ENCODE measurements at places on chromosomes 3 and 15. TPM values are rescaled to one million over a fixed set of nuclear protein-coding genes. Genes with fewer than 3 reads are reported as not detected.

EPHB3 gene
- total RNA-seq, result not detected

SPINK8 gene
- not detected for total RNA-seq

KNG1 gene
- total RNA-seq, result 0.28 TPM

MNS1 gene
- 0.30 TPM for total RNA-seq

HTR3E gene
- total RNA-seq, result not detected

LRRC49 gene
- total RNA-seq, result not detected

OXTR gene
- total RNA-seq, result 0.25 TPM

CCR3 gene
- total RNA-seq, result not detected

CHST13 gene
- not detected for total RNA-seq

CKMT1B gene
- total RNA-seq, result not detected

SLC28A2 gene
- not detected for total RNA-seq

ANKDD1A gene
- 1.4 TPM for total RNA-seq

PRC1 gene
- total RNA-seq, result 14.4 TPM

CHMP2B gene
- total RNA-seq, result 38.1 TPM

ARL8B gene
- total RNA-seq, result 72.1 TPM

SV2B gene
- total RNA-seq, result 0.03 TPM

TYRO3 gene
- total RNA-seq, result 2.3 TPM

ABHD2 gene
- total RNA-seq, result 48.9 TPM

CEP19 gene
- total RNA-seq, result 3.6 TPM

PEX5L gene
- total RNA-seq, result 0.30 TPM

TRA2B gene
- total RNA-seq, result 348 TPM

DUSP7 gene
- total RNA-seq, result 33.4 TPM

SCG5 gene
- total RNA-seq, result 0.42 TPM

ITGA11 gene
- total RNA-seq, result 0.21 TPM

LYZL4 gene
- total RNA-seq, result not detected

GPX1 gene
- 152 TPM for total RNA-seq

GPR160 gene
- 2.5 TPM for total RNA-seq

GOLGA8R gene
- 0.28 TPM for total RNA-seq

LRRK1 gene
- 1.6 TPM for total RNA-seq

GATA2 gene
- total RNA-seq, result 2.3 TPM

CFAP100 gene
- not detected for total RNA-seq

SERPINI2 gene
- total RNA-seq, result not detected

CNTN3 gene
- total RNA-seq, result not detected

CFAP92 gene
- not detected for total RNA-seq

ZSCAN2 gene
- total RNA-seq, result 9.3 TPM

SNX4 gene
- 41.8 TPM for total RNA-seq

C2CD4A gene
- 0.69 TPM for total RNA-seq

CP gene
- 0.91 TPM for total RNA-seq

SUCNR1 gene
- not detected for total RNA-seq

EPHA6 gene
- total RNA-seq, result not detected

CHRFAM7A gene
- not detected for total RNA-seq

PSMD6 gene
- 198 TPM for total RNA-seq

RETNLB gene
- total RNA-seq, result not detected

COLQ gene
- 1.3 TPM for total RNA-seq

ACTL6A gene
- total RNA-seq, result 92.3 TPM

NPAP1 gene
- not detected for total RNA-seq

MAPKAPK3 gene
- 210 TPM for total RNA-seq

LIPH gene
- 0.13 TPM for total RNA-seq

TARS3 gene
- 6.1 TPM for total RNA-seq

STRC gene
- 0.22 TPM for total RNA-seq

MYEF2 gene
- total RNA-seq, result 7.6 TPM

ACP3 gene
- not detected for total RNA-seq

USP4 gene
- 61.6 TPM for total RNA-seq

TPRG1 gene
- 7.4 TPM for total RNA-seq
